ENCODE measurements at places on chromosomes 16 and 17.
A peak's percentile ranks its signal among the peaks of the same experiment; 100 is the strongest.

DNA sequence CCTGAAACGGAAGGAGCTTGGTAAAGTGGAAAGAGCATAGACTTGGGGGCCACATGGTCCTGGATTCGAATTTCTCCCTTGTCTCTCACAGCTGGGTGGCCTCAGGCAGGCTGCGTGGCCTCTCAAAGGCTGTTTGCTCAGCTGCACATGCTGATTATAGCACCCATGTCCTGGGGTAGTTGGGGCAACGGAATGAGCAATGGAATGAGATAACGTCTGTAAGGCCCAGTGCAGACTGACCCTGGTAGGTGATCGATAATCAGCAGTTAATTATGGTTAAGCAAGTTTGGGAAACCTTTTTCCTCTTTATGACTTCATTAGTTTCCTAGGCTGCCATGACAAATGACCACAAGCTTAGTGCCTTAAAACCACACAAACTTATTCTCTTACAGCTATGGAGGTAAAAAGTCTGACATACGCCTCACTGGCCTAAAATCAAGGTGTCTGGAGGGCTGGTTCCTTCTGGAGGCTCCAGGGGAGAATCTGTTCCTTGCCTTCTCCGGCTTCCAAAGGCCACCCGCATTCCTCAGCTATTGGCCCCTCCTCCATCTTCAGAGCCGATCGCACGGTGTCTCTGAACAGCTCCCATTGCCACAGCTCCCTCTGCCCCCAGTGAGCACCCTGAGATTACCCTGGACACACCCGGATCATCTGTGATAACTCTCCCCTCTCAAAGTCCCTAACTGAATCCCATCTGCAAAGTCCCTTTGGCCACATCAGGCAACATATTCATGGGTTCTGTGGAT lies 294.9 kb upstream of the FOXF1 start:
- no peak for DNase-seq

GRCh38 chr16:30447512-30448226 lies 2.0 kb upstream of the SEPHS2 start:
- no peak for DNase-seq

- no peak for DNase-seq
These were observed 231.6 kb upstream of the CDH5 start for GRCh38 chr16:66134875-66135274.

DNA sequence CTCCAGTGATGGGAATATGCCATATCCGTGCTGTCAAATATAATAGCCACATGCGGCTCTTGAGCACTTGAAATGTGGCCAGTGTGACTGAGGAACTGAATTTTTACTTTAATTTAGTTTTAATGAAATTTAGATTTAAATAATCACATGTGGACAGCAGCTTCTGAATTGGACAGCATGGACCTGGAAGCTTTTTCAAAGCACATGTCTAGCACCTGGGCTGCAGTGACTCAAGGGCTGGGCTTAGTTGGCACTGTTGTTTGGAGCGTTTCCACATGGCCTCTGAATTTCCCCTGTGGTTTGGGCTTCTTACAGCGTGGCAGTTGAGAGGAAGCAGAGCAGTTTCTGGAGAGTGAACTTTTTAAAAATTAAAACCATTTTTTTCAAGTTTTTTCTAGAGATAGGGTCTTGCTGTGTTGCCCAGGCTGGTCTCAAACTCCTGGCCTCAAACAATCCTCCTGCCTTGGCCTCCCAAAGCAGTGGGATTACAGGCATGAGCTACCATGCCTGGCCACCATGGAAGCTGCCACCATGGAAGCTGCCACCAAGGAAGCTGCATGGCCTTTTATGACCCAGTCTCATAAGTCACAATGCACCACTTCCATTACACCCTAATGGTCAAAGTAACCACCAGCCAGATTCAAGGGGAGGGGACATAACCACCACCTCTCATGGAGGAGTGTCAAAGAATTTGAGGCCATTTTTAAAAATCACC lies 6.7 kb upstream of the TOB1 start:
- peak; percentile 78 for DNase-seq

- DNase-seq = peak; percentile 74
These were observed 109.9 kb downstream of the GNAO1 start for GRCh38 chr16:56300891-56301850.

DNA sequence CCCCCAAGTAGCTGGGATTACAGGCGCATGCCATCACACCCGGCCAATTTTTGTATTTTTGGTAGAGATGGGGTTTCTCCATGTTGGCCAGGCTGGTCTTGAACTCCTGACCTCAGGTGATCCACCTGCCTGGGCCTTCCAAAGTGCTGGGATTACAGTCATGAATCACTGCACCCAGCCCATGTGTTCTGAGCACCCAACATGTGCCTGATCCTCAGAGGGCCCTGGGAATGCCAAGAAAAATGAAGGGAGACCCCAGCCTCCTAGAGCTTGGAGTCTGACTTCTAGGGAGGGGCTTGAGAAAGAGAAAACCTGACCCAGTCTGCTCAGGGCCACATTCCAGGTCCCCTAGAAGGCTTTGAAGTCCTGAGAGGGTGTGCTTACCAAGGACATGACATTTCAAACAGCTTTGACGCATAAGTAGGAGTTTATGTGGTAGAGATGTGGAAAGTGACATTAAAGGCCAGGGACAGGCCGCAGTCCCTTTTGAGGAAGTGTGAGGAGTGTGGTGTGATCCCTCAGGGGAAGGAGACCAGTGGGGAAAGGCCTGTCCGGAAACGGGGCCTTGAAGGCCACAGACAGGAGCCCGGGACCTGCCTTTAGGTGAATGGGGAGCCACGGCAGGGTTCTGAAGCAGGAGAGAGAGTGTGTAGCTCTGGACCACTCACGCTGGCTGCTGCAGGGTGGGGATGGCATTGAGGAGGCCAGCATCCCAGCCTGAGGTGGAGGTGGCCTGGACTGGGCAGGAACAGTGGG lies 1.1 kb upstream of the CCL22 start:
- DNase-seq = no peak

- DNase-seq = no peak
These were observed 7.1 kb downstream of the CORO7 start for GRCh38 chr16:4409081-4409932.

GRCh38 chr17:83010206-83011200 lies 68.9 kb upstream of the METRNL start:
- DNase-seq = no peak

GRCh38 chr16:15779664-15780351 lies 77.0 kb downstream of the MYH11 start:
- DNase-seq = no peak

- DNase-seq = no peak
These were observed 151.1 kb upstream of the NOL11 start for GRCh38 chr17:67566656-67567055.

- DNase-seq = no peak
These were observed 55.7 kb downstream of the ZNRF1 start for GRCh38 chr16:75054556-75054947.

Data from fibroblast of villous mesenchyme (primary cell).